ENCODE measurements at places on chromosomes 16 and 17.
A peak's percentile ranks its signal among the peaks of the same experiment; 100 is the strongest.

DNA sequence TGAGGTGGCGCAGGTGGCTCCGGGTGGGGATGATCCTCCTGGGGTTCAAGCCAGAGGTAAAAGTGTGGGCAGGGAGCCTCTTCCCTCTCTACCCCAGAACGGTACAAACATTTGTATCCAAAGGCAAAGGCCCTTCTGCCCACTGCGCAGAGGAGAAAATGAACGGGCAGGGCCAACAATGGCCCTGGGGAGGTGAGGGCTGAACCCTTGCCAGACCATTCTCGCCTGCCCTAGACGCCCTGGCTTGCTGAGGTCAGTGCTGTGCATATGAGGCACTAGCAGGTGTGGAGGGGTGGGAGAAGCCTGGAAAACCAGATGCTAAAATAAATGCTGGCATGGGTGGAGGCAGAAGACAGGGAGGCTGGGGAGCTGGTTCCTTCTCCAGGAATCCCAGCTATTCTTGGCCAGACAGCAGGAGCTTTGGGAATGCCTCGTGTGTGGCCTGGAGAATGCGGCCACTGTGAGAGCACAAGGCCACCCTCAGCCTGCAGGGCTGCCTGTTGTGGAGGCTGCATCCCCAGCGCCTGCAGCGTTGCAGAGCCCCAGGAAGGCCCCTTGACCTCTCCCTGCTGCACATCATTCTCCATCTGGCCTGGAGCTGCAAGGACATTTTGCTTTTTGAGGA, 4.5 kb downstream of the C17orf50 start:
- no peak for DNase-seq

GRCh38 chr16:15051387-15051951, 4.4 kb downstream of the NTAN1 start:
- DNase-seq = no peak

DNA sequence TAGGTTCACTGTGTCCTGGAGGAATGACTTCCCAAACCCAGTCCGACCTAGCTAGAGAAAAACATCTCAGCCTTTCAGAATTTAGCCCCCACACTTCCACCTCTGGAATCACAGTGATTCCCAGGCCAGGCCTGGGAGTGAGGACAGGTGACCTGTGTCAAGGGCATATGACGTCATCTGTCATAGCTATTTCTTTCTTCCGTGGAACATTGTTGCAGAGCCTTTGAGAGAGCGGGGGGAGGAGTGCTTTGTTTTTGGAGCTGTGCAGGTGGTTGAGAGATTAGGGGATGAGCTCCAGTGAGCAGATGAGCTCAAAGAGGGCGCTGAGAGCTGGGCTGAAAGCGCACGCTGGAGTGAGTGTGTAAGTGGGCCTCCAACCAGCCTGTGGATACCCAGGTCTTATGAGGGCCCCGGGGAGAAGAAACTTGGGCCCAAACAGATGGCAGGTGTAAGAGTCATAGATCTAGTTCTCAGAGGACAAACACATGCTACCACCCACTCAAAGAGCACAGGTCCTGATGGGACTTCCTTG, 344.8 kb downstream of the SNX29 start:
- DNase-seq = no peak

DNA sequence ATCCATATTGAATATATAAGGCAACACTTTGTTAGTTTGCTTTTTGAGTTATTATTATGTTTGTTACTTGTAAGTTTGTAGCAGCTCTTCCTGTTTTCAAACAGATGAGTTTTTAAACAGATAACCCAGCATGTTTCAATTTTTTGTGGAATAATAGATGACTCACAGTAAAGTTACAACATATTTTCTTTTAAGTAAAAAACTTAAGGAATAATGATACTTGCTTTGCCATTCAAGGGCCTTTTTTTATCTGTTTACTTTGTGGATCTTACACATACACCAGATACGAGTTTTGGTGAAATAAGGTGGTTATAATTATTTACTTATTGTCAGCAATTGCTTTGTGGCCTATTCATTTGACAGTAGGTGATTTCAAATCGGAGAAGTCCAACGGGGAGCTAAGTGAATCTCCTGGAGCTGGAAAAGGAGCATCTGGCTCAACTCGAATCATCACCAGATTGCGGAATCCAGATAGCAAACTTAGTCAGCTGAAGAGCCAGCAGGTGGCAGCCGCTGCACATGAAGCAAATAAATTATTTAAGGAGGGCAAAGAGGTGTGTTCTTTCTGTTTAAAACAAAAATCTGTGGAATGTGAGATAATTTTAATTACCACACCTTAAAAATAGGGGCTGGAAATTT, 66.3 kb downstream of the BPTF start:
- DNase-seq = peak; percentile 40

- peak; percentile 67 for DNase-seq
These were observed 11.8 kb upstream of the MLYCD start for GRCh38 chr16:83887080-83887479.

DNA sequence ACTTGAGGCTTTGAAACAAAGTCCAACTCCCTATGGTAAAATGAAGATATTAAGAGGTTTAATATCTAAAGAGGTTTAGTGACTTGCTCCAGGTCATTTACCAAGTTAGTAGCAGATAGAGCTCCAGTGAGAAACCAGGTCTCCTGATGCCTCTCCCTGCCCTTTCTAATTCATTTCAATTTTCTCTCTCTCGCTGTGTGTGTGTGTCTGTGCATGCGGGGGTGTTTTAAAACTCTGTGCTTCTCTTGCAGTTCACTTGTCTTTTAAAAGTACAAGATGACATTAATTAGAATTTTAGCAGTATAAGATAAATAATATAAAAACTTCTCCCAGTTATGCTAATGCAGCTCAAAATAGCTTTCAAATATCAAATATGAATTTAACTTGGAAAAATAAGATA, 8.2 kb upstream of the ZP2 start:
- DNase-seq = no peak

- DNase-seq = no peak
These were observed 303.6 kb downstream of the UTP18 start for GRCh38 chr17:51563961-51564360.

GRCh38 chr17:7915179-7915610, 894 bp downstream of the RNF227 start:
- DNase-seq = no peak

DNA sequence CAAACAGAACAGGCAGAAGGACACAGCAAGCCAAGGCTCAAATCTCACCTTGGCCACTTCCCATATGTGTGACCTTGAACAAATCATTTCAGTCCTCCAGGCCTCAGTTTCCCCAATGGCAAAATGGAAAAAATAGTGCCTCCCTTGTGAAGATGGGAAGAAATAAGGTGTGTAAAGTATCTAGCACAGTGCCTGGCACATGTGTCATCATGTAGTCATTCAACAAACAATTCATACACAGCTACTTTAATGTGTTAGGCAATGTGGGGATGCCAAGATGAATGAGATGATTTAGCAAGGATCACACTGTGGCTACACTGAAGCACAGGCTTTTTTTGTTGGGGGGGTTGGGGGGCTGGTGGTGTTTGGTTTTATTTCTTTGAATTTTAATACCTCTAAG, 13.3 kb downstream of the SRCIN1 start:
- no peak for DNase-seq

DNA sequence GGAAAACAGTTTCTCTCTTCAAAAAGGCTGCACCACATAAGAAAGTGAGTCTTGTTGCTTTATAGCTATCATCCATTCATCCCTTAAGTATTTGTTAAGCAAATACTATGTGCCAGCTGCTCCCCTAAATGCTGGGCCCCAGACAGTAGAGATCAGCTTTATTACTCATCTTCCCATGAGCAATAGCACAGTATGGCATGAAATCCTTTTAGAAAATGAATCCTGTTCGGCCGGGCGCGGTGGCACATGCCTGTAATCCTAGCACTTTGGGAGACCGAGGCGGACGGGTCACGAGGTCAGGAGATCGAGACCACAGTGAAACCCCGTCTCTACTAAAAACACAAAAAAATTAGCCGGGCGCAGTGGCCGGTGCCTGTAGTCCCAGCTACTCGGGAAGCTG, 99.5 kb downstream of the MYO1D start:
- no peak for DNase-seq

DNA sequence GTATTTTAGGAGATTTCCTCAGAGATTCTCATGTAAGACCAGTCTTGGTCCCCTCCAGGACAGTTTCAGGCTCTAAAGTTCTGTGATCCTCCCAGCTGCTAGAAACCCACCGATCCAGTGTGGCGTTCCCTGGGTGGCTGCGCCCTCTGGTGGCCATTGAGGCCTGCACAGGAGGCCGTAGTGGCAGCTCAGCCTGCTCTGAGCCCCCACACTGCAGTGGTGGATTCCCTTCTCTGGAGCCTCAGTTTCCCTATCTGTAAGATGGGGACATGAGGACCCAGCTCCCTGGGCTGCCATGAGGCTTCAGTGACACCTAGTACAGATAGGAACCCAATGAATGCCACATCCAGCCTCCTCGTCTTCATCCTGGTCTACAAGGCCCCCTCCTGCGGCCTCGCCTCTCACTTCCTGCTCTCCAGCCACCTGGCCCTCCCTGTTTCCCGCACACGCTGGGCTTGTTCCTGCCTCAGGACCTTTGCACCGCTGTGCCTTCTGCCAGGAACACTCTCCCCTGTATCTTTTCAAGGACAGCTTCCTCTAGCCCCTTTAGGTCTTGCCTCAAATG, 16.5 kb downstream of the CCDC102A start:
- peak; percentile 71 for DNase-seq

DNA sequence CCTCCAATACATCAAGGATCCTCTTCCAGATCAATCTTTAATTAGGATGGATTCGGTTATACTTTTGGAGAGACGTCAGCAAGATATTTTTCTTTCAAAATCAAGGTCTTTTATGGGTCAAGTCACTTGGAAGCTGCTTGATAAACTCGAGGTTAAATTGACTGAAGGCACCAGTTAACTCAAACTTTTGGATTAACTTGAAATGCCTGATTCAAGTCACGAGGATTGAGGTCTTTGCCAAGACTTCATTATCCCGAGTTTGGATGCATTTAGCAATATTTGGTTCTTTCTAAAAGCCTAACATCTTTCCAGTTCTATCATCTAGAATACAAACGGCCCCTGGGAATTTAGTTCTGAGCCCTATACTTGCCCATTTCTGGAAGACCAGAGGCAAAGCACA, 82.9 kb downstream of the MYH11 start:
- DNase-seq = no peak

DNA sequence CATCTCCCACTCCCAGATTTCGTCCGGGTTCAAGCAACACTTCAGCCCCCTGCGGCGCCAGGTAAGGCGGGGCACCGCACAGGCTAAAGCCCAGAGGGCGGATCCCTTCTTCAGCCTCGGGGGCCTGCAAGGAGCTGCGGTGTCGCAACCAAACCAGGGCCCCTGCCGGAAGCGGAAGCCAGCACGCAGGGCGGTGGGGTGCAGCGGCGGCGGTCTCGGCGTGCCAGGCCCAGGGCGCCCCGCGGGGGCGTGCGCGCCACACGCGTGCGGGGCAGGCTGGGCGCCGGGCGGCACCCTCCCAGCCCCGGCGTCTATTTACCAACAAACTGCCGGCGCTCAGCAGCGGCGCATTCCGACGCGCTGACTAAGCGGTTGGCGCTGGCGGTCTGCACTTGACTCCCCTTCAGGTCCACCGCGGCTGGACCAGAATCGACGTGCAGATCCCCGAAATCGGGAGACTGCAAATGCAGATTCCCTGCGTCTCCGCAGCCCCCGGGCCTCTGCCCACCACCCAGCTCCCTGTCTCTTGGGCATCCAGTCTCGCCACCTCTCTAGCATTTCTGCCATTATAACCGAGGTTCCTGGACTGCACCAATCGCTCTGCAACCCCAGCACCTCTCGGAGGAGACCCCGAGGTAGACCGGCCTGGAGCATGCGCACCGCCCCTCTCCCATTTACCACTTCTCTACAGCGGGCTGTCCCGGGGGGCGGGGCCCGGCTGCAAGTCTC, 421 bp upstream of the DLX4 start:
- DNase-seq = no peak

- DNase-seq = no peak
These were observed 1.7 kb downstream of the SGSH start for GRCh38 chr17:80218391-80218790.

GRCh38 chr16:69329369-69330285, 761 bp downstream of the PDF start:
- DNase-seq = no peak

- DNase-seq = no peak
These were observed 17.7 kb upstream of the SMURF2 start for GRCh38 chr17:64679710-64680216.

GRCh38 chr17:80615376-80615775, 70.7 kb downstream of the RPTOR start:
- no peak for DNase-seq

GRCh38 chr17:65662196-65662595, 100.7 kb upstream of the AXIN2 start:
- DNase-seq = no peak

DNA sequence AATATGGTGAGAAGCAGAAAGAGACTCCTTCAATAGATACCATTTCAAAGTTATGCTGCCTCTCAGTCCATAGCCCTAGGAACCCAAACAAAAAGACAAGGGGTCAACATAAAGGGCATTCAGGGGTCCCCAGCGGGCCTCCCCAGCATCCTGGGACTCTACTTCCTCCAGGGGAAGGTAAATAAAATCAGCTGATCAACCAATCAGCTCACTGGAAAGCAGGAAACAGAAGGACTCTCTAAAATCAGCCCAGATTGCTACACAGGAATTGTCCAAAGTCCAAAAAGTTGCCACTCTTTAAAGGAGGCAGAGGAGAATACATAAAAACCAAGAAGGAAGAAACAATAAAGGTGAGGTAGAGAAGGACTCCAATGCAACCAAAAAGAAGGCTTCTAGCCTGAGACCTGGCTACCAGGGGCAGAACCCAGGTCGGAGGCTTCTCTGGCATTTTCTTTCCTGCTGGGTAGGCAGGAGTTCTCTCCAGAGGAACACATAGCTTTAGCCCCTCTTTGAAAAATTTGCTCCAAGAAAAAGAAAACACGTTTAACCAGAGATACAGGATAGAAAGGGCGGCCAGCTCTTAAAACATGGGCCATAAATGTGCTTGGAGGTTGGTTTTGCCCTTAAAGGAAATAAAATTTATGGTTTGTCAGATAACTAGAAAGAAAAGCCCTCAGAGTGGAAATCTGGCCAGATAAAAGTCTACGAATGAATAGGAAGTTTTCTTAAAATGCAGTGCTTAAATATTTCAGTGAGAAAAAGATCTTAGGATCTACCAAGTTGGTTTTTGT, 404.6 kb downstream of the SOX9 start:
- DNase-seq = no peak

DNA sequence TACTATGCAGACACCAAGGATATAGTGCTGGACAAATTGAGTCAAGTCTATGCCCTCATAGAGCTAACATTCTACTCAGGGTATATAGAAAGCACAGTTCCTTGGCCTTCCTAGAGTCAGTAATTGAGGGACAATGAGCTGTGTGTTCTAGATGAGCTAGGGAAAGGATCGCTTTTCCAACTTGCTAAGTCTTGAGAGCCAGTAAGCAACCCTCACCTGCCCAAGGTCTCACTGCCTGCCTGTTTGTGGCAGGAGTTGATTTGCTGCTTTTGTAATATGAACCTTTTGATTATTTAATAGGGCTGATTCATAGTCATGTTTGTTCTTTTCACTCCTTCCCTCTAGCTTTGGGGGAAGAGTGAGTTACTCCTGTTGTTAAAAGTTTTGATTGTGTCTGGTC, 6.5 kb downstream of the DDX42 start:
- DNase-seq = no peak

GRCh38 chr17:30505868-30506417, 28.7 kb downstream of the GOSR1 start:
- DNase-seq = no peak

- DNase-seq = no peak
These were observed 22.5 kb downstream of the VPS53 start for GRCh38 chr17:692116-692515.

GRCh38 chr16:30494709-30495108, 22.2 kb downstream of the ITGAL start:
- DNase-seq = no peak

Data from hippocampal formation (tissue), 2 donors.